HFFc6 (cell line): ENCODE measurements at places on chromosomes 1 and 21. TPM values are rescaled to one million over a fixed set of nuclear protein-coding genes. Genes with fewer than 3 reads are reported as not detected.

ERRFI1 gene
- 18.0 to 22.6 TPM (median 20.1 TPM) in 3 replicates for total RNA-seq

LRRC3 gene
- not detected in 3 replicates for total RNA-seq

SPEN gene
- 23.2 to 31.8 TPM (median 27.0 TPM) in 3 replicates for total RNA-seq

OVAAL gene
- not detected in 3 replicates for total RNA-seq

B3GALT5 gene
- 0.24 to 0.84 TPM (median 0.46 TPM) in 3 replicates for total RNA-seq

- no peak for DNase-seq
These were observed 68.8 kb upstream of the SELENON start for GRCh38 chr1:25731148-25731547.

DNA sequence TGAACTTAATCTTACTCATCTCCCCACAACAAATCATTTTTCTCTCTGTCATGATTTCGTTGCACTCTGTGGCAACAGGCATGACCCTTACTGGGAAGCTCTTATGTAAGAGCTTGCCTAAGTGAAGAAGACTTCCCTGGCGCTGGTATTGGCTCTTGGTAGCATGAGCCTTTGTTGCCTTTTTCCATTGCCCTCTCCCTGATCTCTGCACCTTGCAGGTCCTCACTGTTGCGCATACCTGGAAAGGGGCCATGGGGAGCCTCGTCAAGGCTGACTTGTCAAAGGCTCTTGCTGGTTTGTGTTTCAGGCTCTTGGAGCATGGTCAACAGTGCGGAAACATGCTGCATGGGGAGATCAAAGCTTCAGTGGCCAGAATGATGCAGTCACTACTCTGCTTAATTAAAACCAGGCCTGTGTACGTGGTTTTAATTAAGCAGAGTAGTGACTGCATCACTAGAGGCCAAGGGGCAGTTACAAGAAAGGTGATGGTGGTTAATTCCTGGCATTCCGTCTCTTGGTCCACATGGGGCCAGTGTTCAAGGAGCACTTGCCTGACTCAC is 141.3 kb downstream of the SPATA46 start:
- DNase-seq = peak; percentile 65

DNA sequence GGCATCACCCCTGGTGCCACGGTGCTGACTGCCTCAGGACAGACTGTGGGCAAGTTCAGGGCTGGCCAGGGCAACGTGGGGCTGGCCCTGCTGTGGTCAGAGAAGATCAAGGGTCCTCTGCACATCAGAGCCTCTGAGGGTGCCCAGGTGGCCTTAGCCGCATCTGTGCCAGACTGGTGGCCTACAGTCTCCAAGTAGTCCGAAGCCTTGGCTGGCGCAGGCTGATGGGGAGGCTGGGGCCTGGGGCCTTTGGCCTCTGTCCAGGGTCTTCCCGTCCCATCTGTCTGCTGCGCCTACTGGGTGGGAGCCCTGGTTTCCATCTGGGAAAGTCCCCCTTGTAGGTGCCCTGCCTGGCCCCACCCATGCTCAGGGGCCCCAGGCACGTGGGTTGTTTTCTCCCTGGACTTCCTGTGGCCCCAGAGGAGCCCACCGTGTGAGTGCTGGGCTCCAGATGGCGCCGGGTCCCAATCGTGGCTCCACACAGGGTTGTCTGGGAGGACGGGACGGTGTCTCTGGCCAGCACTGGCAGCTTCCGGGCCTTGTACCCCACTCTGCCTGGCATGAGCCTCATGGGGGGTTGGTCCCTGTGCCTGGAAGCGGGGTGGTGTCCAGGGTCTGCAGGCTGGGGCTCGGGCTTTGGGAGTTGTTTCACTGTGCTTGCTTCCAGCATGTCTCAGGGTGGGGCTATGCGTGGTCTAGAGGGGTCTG is 9.9 kb downstream of the IBA57 start:
- no peak for DNase-seq

GRCh38 chr1:11337580-11338073 is 64.6 kb downstream of the UBIAD1 start:
- no peak for DNase-seq

GRCh38 chr1:169565335-169566271 is 20.7 kb downstream of the F5 start:
- no peak for DNase-seq

GRCh38 chr1:8706995-8707396 is 110.4 kb downstream of the RERE start:
- DNase-seq = no peak

GRCh38 chr1:180232521-180233043 is 2.5 kb downstream of the LHX4 start:
- DNase-seq = no peak

GRCh38 chr1:24635195-24635843 is 7.8 kb upstream of the SRRM1 start:
- peak; percentile 78 for DNase-seq

DNA sequence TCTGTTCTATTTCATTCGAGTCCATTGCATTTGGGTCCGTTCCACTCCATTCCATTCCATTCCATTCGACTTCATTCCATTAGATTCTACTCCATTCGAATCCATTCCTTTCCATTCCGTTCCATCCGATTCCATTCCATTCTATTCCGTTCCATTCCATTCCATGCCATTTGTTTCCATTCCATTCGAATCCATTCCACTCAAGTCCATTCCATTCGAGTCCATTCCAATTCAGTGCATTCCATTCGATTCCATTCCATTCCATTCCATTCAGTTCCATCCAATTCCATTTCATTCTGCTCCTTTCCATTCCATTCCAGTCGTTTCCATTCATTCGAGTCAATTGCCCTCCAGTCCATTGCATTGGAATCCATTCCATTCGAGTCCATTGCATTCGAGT is 2603.7 kb upstream of the TPTE start:
- no peak for DNase-seq

DNA sequence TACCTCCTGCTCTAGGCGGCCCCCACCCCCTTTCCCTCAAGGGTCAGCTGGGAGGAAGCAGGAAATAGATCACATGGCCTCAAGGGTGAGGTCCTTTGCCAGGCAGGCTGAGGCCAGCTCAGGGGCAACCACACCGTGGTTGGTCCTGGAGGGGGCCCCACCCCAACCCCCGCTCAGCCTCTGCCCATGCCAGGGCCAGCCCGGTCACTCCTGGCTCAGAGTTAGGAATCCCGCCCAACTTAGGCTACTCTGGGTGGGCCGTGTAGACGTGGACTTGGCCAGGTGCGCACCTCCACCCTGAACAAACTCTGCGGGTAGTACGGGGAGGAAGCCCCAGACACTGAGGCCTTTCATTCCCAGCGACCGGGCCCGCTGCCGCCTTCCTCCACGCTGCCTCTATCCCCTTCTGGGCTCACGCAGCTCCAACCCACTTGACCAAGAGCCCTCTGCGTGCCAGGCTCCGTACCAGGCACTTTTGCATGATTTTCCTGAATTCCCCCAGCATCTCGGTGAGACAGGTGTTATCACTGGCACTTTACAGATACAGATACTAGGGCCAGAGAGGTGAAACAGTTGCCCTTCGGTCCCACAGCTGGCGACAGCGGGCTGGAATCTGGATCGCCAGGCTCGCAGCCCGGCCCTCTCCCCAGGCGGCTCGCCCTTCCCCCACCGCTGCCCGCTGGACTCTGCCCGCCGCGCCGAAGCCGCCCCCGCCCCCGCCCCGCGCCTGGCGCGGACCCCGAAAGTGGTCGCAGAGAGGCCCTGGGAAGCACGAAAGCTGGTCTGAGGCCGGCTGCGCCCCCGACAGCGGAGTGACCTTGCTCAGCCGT is 769 bp downstream of the GALE start:
- DNase-seq = peak; percentile 45

DNA sequence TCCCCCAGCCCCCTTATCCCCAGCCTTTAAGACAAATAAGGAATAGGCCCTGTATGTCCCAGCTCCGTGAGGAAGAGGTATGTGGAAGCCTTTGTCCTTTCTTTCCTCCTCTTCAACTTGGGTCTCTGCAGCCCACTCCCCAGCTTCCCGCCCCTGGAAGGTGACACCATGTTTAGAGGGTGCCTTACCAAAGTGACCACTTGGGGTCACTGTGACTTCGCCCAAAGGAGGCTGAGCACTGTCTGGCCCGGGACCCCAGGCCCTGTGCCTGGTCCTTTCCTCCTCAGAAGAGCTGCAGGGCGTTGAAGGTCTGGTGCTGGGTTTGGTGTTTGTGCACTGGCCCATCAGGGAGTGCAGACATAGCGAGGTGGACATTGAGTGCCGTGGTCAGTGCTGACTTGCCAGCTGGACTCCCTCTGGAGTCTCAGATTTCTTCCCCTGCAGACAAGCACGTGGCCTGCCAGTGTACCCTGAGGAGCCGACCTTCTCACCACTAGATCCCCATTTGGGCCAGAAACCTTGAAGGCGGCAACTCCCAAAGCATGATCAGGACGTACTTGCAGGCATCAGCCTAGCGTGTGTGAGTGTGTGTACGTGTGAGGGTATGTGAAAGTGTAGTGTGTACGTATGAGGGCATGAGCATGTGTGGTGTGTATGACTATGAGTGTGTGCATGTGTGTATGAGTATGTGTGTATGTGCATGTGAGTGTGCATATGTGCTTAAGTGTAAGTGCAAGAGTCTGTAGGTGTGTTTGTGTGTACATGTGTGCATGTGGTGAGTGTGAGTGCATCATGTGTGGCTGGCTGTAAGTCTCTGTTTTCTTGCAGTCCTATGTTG is 181.4 kb upstream of the KIAA0040 start:
- no peak for DNase-seq

DNA sequence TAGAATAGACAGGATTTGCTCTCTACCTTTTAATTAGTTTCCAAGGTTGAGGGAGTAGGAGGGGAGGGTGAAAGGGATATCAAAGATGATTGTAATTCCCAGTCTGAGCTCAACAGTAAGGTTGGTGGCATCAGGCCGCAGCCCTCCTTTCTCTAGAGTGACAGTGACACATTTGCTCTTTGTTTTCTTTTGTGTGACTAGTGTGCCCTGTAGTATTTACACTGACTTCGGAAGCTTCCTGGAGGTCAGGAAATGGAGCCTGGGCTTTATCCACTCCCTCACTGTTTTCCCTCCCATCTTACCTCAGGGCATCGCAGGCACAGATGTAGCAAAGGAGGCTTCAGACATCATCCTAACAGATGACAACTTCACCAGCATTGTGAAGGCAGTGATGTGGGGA is 44.7 kb upstream of the LAX1 start:
- no peak for DNase-seq

GRCh38 chr1:230279583-230279945 is 146.6 kb downstream of the PGBD5 start:
- no peak for DNase-seq

- no peak for DNase-seq
These were observed 407.6 kb downstream of the PTPRU start for GRCh38 chr1:29643838-29644440.

- peak; percentile 36 for DNase-seq
These were observed 37.0 kb downstream of the TBCE start for GRCh38 chr1:235404190-235404589.

- DNase-seq = peak; percentile 19
These were observed 88.1 kb upstream of the HIVEP3 start for GRCh38 chr1:42006836-42007235.

- DNase-seq = no peak
These were observed 9.1 kb upstream of the ATP5PO start for GRCh38 chr21:33924766-33925100.

DNA sequence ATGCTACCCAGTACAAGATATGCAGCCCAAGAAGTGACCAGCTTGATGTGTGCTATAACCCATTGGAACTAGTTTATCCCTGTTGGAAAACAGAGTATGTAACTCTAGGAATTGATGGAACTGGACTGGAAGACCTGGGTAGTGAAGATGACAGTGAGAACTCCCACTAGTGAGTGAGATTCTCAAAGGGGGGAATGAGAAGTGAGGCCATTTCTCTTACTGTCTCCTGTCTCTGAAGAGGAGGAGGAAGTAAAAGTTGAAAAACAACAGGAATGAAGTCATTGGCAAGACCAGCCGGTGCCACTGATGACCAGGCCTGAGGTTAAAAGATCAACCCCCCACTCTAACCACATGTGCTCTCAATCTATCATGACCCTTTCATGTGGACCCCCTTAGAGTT is 20.9 kb downstream of the PLA2G2F start:
- DNase-seq = no peak
